ENCODE measurements at places on chromosomes 4 and X.

- no peak for DNase-seq
Observed at GRCh38 chrX:129783291-129783713, 3.6 kb downstream of the SASH3 start.

DNA sequence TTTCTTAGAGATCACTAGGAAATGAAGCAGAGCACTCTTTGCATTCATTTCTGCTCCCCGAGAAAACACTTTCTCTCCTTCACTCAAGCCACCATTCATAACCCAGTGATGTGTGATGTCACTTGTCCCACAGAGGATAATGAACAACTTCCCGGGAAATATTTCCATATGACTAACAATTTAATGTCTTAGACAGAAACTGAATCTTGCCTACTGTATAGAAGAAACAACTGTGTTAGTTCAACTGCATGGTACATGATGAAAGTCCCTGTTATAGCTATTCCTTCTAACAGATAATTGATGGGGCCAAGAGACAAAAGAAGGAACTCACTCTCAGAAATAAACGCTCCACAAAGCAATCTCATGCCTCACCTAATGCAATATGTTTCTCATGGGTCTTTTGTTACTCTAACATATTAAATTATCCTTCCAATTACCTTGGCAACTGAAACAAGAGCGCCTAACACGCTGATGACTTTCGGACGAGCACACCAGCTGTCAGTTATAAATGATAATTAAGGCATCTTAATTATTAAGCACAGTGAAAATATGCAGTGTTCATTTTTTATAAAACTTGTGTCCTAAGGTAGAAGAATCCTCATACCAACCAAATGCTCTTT lies 113.7 kb upstream of the TLR3 start:
- DNase-seq, result no peak

GRCh38 chrX:50430917-50431575 lies 39.6 kb downstream of the DGKK start:
- no peak for DNase-seq

- no peak for DNase-seq
Observed at GRCh38 chr4:101727238-101727637, 63.3 kb upstream of the BANK1 start.
